Fibroblast of lung (primary cell): ENCODE measurements at places on chromosomes 7 and 10. TPM values are rescaled to one million over a fixed set of nuclear protein-coding genes. Genes with fewer than 3 reads are reported as not detected.

DYDC2 gene
- total RNA-seq = not detected in 2 replicates

FKBP6 gene
- not detected in 2 replicates for total RNA-seq

AUTS2 gene
- 7.7 and 9.1 TPM in 2 replicates for total RNA-seq

GLI3 gene
- total RNA-seq = 6.2 and 6.4 TPM in 2 replicates
